ENCODE measurements at places on chromosomes 11 and 22.

- DNase-seq: peak; percentile 97
Measured at GRCh38 chr11:61827571-61828378, at the start of gene FADS2. TSS of gene FADS2 (plus strand) at chr11:61828300. CDS start at chr11:61828391, 91 bp downstream.

DNA sequence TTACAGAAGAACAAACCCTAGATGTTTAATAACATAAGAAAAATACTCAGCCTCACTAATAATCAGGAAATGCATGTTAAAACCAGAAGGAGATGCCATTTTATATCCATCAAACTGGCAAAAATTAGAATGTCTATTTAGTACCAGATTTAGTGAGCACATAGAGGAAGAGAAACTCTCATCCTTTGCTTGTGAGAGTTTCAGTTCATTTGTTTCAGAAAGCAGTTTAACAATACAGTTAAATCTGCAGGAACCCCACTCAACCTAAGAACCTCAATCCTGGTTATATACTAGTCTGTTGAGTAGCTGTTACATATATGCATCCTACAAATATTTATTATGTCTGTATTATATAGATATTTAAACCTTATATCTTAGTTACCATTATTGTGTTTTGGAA lies 172.6 kb downstream of the WNT11 start:
- DNase-seq: no peak

GRCh38 chr22:35547987-35548721 lies 7.5 kb downstream of the RASD2 start:
- DNase-seq: no peak

- DNase-seq: no peak
Measured at GRCh38 chr11:133573081-133573480, 40.8 kb upstream of the OPCML start.

GRCh38 chr11:44338026-44338425 lies 28.1 kb upstream of the ALX4 start:
- DNase-seq: no peak

- no peak for DNase-seq
Measured at GRCh38 chr22:43389227-43389836, 22.5 kb upstream of the MPPED1 start.

DNA sequence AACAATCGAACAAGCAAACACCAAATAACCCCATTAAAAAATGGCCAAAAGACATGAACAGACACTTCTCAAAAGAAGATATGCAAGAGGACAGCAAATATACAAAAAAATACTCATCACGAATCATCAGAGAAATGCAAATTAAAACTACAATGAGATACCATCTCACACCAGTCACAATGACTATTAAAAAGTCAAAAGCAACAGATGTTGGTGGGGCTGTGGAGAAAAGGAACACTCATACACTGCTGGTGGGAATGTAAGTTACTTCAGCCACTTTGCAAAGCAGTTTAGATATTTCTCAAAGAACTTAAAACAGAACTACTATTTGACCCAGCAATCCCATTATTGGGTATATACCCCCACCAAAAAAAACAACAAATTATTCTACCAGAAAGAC lies 51.3 kb upstream of the FLI1 start:
- DNase-seq: no peak

- no peak for DNase-seq
Measured at GRCh38 chr11:117271208-117271607, 19.9 kb upstream of the BACE1-AS start.

GRCh38 chr11:24619900-24620299 lies 123.0 kb downstream of the LUZP2 start:
- DNase-seq: no peak

DNA sequence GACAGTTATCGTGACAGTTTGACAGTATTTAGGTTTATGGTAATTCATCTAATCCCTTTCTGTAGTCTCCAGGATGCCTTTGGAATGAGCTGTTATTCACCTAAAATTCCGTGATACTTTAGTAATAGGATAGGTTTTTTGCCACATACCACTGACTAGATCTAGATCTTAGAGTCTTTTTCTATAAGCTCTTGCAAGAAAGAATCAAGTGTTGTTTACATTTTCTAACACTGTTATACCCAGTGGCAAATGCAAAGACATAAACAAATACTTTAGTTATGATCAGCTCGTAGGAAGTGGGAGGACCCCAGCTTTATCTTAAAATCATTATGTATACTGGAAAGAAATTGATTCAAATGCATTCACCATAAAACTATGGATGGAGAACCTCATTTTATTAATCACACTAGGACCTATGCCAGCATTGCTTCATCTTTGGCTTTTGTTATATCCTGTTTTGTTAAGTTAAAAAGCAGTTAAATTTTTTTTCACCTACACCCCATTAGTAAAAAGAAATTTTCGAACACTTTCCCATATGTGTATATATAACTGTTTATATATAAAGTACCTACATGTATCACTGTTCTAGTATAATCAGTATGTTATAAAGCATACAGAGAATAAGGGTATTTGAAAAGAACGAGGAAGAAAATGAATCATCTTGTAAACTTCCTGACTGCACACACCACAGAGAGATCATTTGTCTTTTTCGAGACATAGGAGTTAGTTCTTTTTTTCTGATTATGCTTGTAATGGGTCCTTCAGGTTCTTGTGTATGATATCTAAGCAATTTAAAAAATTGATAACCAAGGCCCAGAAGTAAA lies 60.9 kb downstream of the PDHX start:
- DNase-seq: no peak

- DNase-seq: no peak
Measured at GRCh38 chr22:38754751-38755154, 1.0 kb downstream of the SUN2 start.

DNA sequence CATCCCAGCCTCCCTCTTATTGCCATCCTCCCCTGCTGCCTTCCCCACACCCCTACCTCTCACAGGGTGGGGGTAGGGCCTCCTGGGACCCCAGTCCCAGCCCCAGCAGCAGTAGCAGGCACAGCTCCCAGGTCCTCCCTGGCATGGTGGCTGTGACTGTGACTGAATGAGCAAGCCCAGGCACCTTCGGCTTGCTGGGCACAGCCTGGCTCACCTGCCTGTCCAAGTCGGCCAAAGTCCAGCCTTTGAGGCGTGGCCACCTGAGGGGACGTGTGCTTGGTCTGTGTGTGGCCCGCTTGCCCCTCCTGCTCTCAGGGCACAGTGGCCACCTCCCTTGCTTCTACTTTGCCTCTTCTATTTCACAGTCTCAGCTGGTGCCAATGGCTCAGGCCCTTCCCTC lies at the start of gene TREH:
TREH (minus strand) TSS at position 168 of the 400 bp plus-strand sequence; CDS start at position 145, 23 bp downstream.
- no peak for DNase-seq

GRCh38 chr11:10751581-10751940 lies 515 bp downstream of the CTR9 start:
- no peak for DNase-seq

- no peak for DNase-seq
Measured at GRCh38 chr22:36463783-36464184, 17.7 kb downstream of the TXN2 start.

DNA sequence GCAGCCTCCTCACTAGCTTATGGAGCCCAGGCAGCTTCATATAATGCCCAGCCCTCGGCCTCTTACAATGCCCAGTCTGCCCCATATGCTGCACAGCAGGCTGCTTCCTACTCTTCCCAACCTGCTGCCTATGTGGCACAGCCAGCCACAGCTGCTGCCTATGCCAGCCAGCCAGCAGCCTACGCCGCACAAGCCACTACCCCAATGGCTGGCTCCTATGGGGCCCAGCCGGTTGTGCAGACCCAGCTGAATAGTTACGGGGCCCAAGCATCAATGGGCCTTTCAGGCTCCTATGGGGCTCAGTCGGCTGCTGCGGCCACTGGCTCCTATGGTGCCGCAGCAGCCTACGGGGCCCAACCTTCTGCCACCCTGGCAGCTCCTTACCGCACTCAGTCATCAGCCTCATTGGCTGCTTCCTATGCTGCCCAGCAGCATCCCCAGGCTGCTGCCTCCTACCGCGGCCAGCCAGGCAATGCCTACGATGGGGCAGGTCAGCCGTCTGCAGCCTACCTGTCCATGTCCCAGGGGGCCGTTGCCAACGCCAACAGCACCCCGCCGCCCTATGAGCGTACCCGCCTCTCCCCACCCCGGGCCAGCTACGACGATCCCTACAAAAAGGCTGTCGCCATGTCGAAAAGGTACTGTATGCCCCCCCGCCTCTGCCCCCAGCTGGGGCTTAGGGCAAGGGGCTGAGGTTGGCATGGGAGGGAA lies 8.8 kb downstream of the RBM14 start:
- DNase-seq: no peak

DNA sequence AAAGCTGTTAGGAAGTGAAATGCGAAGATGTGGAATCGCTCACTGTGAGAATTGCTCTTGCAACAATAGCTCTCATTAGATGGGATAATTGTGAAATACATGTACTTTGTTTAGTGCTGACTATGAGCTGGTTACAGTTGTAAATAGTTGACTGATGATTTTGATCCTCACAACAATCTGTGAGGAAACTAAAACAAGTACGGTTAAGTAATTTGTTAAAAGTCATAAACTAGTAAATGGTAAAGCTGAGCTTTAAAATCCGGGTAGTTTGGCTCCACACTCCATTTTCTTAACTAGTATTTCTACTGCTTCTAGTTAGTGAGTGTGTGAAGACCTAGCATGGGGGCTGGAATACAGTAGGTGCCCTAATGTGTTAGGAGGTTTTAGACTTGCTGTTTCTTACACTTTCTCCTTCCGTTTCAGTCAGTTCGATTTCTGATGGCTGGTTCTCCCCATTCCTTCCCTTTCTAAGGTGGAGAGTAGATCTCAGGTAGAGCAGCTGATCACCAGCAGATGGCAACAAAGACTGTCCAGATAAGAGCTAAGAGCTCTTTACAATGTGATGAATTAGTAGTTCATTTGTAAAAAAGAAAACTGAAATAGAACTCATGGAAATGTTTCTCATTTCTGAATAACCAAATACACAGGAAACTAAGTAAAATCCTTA lies 16.3 kb upstream of the CYP2R1 start:
- peak; percentile 19 for DNase-seq

GRCh38 chr11:129370715-129371114 lies 4.9 kb upstream of the BARX2 start:
- no peak for DNase-seq

GRCh38 chr22:46969961-46970360 lies 207.5 kb downstream of the TBC1D22A start:
- DNase-seq: no peak

DNA sequence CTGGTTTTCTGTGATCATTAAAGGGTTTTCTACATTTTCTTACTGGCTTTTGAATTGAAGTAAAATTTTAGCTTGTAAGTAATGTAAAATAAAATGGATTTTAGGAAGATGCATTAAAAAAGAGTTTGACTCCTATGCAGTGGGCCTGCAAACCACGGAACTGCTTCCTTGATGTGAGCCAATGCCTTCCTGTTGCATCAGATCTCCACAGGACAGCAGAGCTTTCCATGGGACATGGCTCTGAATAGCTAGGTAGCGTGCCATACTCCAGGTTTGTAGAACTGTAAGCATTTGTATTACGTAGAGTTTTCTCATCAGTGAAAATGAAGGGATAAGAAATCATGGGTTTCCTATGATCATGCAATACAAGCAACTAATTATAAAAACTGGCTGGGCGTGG lies 133.4 kb downstream of the SWAP70 start:
- DNase-seq: no peak

DNA sequence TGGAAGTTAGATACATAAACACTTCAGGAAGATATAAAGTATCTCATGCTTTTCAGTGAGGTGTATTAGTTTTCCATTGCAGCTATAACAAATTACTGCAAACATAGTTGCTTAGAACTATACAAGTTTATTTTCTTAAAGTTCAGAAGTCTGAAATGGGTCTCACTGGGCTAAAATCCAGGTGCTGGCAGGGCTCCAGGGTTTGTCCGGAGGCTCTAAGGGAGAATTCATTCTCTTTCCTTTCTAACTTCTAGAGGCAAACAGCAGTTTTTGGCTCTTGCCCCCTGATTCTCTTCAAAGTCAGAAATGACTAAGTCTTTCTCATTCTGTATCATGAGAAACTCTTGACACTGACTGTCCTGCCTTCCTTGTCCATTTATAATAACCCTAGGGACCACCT lies 138.8 kb downstream of the AASDHPPT start:
- DNase-seq: no peak

- peak; percentile 88 for DNase-seq
Measured at GRCh38 chr11:2305140-2305778, 3.4 kb downstream of the TSPAN32 start.

DNA sequence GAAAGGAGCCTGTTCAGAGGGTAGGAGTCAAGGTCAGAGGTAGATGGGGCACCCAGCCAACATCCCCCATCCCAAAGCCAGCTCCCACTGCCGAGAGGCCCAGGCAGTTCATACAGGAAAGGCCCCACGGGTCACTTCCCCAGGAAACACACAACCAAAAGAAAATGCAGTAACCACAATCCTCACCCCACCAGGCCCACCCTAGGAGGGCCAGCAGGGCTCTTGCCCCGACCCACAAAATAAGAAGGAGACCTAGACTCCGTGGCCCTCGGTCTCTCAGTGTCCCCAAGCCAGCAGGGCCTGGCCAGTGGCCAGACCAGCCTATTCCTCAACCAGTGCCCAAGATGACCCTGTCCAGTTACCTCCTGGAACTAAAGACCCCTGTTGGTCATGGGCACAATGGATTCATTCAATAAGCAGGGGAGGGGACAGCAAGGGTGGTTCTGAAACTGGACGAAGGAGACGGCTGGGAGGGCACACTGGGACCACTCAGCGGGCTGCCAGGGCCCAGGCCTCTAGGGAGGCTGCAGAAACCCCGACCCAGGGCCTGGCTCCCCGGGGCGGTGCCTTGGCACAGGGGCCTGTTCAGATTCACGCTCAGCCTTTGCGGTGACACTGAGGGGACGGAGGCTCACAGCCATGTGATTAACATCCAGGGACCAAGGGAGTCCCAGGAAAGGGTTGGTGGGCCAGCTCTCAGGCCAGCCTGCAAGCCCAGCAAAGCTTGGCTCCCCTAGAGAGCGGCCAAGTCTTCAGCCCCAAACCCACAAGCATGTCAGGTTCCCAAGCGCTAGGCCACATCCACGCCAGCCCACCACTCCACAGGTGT lies 5.5 kb downstream of the RAB3IL1 start:
- DNase-seq: no peak

DNA sequence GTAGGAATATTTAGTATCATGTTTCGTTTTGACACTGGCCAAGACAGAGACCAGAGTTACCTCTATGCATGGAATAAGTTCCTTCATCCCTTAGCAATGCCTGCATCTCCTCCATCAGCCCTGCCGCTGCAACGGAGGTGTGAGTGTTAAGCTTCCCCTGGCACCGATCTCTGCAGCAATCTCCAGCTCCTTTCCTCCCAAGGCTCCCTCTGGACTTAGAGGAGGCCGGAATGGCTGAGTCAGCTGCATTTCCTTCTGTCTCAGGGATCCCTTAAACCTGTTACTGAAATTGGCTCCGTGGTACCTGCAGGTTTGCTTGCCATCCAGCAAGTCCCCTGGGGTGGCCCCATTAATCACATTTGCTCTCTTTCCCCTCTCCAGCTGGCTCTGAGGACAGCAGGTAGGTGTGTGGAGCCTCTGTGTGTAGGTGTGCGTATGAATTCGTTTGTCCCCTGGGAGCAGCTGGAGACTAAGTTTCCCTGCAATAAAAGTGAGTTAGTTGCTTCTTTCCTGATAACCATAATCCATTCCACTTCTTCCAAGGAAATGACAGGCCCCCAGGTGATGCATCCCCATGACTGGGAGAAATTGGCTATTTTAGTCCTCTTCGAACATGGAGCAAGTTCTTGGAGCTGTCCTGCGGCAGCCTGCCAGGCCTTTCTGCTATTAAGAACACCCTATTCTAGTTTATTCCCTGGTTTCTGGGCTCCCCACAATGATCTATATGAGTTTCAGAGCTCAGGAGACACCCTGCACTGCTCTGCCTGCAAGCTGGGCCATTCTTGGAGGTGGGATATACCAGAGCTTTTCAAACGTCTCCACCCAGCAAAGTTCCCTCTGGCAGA lies 457.2 kb upstream of the CADM1 start:
- peak; percentile 32 for DNase-seq

GRCh38 chr22:29260031-29260560 lies 7.7 kb downstream of the RHBDD3 start:
- peak; percentile 29 for DNase-seq
